ENCODE measurements at places on chromosomes 16 and 17.
A peak's percentile ranks its signal among the peaks of the same experiment; 100 is the strongest.

DNA sequence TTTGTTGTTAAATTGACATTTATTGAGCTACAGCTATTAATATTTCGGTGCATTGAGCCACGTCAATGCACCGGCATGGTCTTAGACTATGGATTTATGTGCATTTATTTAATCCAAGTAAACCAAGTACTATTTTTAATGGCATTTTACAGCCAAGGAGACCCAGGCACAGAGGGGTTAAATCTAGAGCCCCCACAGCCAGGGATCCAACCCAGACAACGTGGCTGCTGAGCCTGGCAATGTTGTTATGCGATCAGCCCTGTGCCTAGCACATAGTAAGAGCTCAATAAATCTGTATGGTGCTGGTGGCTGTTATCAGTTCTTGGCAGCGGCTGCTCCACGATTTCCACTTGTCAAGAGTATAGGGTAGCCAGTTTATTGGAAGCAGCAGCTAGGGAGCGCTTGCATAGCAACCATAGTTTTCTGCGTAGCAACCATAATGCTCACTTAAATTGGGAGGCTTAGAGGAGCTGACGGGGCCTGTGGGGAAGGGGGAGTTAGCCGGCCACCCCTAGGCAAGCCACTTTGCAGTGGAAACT is 541 bp upstream of the RBBP6 start:
- peak overlapping the region; percentile 100 for H3K27ac ChIP-seq
- DNase-seq: no peak
- H3K4me1 ChIP-seq: peaks cover 16% of the 10 kb centered on the region

DNA sequence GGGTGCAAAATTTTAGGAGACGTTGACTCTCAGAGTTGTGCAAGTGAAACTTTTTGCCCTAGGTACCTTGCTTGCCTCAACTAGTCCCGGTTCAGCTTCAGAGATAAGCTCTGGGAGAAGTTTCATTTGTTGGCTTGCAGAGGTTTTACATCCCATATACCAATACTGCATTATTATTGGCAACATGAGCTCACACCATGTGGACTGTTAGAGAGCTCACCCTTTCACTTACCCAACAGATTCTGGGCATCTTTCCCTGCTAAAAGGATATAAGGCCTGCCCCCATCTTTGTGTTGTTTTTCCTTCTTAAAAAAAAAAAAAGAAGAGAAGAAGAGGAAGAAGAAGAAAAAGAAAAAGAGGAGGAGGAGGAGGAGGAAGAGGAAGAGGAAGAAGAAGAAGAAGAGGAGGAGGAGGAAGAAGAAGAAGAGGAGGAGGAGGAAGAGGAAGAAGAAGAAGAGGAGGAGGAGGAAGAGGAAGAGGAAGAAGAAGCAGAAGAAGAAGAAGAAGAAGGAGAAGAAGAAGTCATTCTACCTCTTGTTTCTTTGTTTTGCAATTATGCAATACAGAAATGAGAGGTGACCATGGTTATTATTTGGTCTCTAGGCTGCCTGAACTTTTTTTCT is 292.6 kb upstream of the IRX3 start:
- H3K27ac ChIP-seq: no peak overlapping the region
- no peak overlapping the region for H3K4me3 ChIP-seq
- no peaks in the 10 kb centered on the region for H3K4me1 ChIP-seq
- H3K36me3 ChIP-seq: no peaks in the 10 kb centered on the region
- peaks cover 14% of the 10 kb centered on the region for H3K27me3 ChIP-seq

GRCh38 chr17:42476411-42476810 is 17.7 kb downstream of the ATP6V0A1 start:
- H3K4me3 ChIP-seq: no peak overlapping the region
- no peak overlapping the region for H3K27ac ChIP-seq
- H3K36me3 ChIP-seq: peaks cover 9% of the 10 kb centered on the region
- H3K4me1 ChIP-seq: peaks cover 14% of the 10 kb centered on the region
- H3K27me3 ChIP-seq: peaks cover 4% of the 10 kb centered on the region
- no peak for DNase-seq

- H3K27ac ChIP-seq: no peak overlapping the region
- H3K4me3 ChIP-seq: no peak overlapping the region
- peaks cover 13% of the 10 kb centered on the region for H3K4me1 ChIP-seq
These were observed 6.1 kb upstream of the SPN start for GRCh38 chr16:29656688-29657523.

DNA sequence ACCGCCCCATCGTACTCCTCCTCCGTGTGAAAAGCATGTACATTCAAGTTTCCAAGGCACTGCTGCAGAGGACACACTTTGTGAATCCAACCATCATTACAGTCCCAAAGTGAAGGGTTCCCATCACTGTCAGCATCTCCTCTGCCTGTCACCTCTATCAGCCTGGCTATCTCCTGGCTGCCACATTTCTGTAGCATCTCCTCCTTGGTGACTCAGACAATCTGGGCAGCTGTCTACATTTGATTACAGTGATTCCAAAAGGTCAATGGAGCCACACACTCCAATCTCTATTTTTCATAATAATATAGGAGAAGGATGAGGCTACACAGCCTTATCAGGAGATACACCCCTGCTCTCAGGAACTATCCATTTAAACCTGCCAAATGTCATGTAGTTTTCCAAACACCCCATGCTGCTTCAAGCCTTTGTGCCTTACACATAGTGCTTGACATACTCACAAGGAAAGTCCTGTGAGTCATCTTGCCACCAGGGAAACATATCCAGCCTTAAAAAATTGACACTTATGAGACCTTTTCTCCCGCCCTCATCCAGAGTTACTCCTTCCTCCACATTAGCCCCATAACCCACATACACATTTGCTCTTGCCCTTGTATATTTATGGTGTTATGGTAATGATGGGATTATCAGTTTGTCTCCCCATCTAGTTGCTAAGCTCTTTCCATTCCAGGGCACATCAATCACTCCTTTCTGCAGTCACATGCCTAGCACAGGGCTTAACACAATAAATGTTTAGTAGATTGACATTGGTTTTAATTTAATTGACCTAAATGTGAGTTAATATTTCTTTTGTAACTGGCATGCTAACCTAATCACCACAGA is 250.1 kb upstream of the CDH5 start:
- no peaks in the 10 kb centered on the region for H3K36me3 ChIP-seq
- no peak overlapping the region for H3K4me3 ChIP-seq
- H3K4me1 ChIP-seq: no peaks in the 10 kb centered on the region
- H3K27me3 ChIP-seq: peaks cover 3% of the 10 kb centered on the region
- no peak overlapping the region for H3K27ac ChIP-seq

GRCh38 chr17:64289741-64290141 is 26.7 kb upstream of the TEX2 start:
- H3K36me3 ChIP-seq: no peaks in the 10 kb centered on the region
- H3K27ac ChIP-seq: no peak overlapping the region
- DNase-seq: no peak
- peaks cover 3% of the 10 kb centered on the region for H3K27me3 ChIP-seq
- H3K4me1 ChIP-seq: no peaks in the 10 kb centered on the region
